Glutamatergic neuron (in vitro differentiated cells): ENCODE measurements at places on chromosomes 6 and 20. TPM values are rescaled to one million over a fixed set of nuclear protein-coding genes. Genes with fewer than 3 reads are reported as not detected.

The MAS1 gene
- total RNA-seq: not detected

The GCNT2 gene
- 13.2 TPM for total RNA-seq

The GJA1 gene
- total RNA-seq: 19.4 TPM

The RBM24 gene
- 4.9 TPM for total RNA-seq

The RGS17 gene
- total RNA-seq: 11.5 TPM

The RALGAPA2 gene
- 60.9 TPM for total RNA-seq

The MROH8 gene
- total RNA-seq: 2.6 TPM

The PEX3 gene
- 12.0 TPM for total RNA-seq

The EIF6 gene
- total RNA-seq: 85.2 TPM

The SLC17A9 gene
- 1.8 TPM for total RNA-seq

The HMGCLL1 gene
- 6.3 TPM for total RNA-seq

The HLA-DRA gene
- total RNA-seq: not detected

The SLC22A3 gene
- total RNA-seq: not detected

The CD93 gene
- not detected for total RNA-seq

The HLA-E gene
- 18.1 TPM for total RNA-seq

The SEL1L2 gene
- not detected for total RNA-seq

The LY6G6C gene
- total RNA-seq: 1.8 TPM

The BTN1A1 gene
- not detected for total RNA-seq

The CST3 gene
- total RNA-seq: 224 TPM

The SCAF8 gene
- 54.9 TPM for total RNA-seq

The SLC22A23 gene
- 102 TPM for total RNA-seq

The CDH4 gene
- total RNA-seq: 1.2 TPM

The BTNL2 gene
- not detected for total RNA-seq

The PROCR gene
- 0.32 TPM for total RNA-seq

The SAMD3 gene
- total RNA-seq: 1.6 TPM

The HLA-DOA gene
- total RNA-seq: 0.69 TPM

The GRM4 gene
- 119 TPM for total RNA-seq

The SLC17A2 gene
- not detected for total RNA-seq

The ELOVL5 gene
- total RNA-seq: 97.2 TPM

The NT5E gene
- total RNA-seq: 0.29 TPM
